Epithelial cell of esophagus (primary cell): ENCODE measurements at places on chromosomes 5 and 9.
A peak's percentile ranks its signal among the peaks of the same experiment; 100 is the strongest.

- DNase-seq = peak; percentile 28
Observed at GRCh38 chr9:125700791-125701190, 6.2 kb downstream of the MAPKAP1 start.

DNA sequence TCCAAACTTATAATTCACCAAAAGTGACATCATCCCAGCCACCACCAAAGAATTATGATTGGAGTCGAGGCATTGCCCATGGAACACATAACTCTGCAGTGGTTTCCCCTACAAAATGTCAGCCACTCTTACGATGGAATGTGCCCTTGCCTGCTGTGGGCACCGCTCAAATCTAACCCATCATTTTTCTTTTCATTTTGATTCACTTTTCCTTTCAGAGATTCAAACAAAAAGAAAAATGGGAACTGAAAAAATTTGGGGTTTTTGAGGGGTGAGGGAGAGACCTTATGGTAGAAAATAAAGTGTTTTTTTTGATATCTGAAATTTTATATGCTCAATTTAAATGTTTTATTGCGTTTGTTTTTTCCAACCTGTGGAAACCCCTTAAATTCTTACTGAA lies 28.1 kb downstream of the SMARCA2 start:
- no peak for DNase-seq

GRCh38 chr9:125161284-125161918 lies 18.1 kb upstream of the SCAI start:
- DNase-seq = peak; percentile 24

GRCh38 chr5:107949688-107950341 lies 279.1 kb upstream of the EFNA5 start:
- DNase-seq = no peak

DNA sequence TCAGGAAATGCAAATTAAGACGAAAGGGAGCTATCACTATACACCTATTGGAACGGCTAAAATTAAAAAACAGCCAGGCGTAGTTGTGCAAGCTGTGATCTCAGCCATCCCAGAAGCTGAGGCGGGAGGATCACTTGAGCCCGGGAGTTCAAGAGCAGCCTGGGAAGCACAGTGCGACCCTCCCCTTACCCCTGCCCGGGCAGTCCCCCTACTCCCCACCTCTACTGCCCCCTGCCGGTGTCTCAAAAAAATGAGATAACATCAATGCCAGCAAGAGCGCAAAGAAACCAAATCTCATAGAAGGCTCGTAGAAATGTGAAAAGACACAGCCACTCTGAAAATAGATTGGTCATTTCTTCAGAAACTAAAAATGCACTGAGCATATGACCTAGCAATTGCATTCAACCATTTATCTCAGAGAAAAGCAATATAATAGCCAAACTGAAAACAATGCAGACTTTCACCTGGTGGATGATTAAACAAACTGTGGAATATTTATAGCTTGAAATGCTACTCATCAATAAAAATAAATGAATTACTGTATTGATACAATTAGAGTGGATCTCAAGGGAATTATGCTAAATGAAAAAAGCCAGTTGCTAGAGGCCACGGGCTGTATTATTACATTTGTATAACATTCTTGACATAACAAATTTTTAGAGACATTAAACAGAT lies 20.6 kb downstream of the OR2V2 start:
- DNase-seq = peak; percentile 31

DNA sequence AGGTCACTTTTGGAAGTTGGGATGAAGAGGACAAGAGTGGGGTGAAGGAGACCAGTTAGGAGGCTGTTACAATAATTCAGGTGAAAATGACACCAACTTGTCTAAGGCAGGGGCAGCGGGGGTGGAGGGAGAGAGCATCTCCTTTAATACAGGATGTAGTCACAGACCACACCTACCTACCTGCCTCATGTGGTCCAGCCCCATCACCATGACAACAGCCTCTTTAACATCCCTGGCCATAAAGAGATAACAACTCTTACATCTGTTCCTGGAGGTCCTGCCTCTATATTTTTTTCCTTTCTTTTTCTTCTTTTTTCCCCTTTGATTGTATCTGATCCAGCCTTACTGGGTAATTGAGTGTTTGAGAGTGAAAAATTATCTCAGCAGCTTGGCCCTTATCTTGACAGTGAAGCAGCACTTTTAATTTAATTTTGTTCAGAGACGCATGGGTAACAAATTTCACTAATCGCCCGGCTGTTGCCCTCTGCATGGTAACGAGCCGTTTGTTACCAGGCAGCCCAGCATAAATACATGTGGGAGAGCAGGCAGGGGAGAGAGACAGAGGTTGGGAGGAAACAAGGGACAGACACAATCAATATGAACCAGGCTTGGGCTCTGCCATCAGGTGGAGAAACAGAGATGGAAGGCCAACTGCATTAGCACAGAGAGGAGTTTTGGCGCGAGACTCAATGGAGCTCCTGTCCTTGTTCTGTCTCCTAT lies 338.1 kb downstream of the ASTN2 start:
- no peak for DNase-seq

GRCh38 chr5:27875148-27875547 lies 836.8 kb upstream of the CDH9 start:
- peak; percentile 14 for DNase-seq

GRCh38 chr5:99460701-99461100 lies 531.9 kb upstream of the CHD1 start:
- no peak for DNase-seq

GRCh38 chr9:12997009-12997408 lies 222.2 kb downstream of the LURAP1L start:
- DNase-seq = no peak

DNA sequence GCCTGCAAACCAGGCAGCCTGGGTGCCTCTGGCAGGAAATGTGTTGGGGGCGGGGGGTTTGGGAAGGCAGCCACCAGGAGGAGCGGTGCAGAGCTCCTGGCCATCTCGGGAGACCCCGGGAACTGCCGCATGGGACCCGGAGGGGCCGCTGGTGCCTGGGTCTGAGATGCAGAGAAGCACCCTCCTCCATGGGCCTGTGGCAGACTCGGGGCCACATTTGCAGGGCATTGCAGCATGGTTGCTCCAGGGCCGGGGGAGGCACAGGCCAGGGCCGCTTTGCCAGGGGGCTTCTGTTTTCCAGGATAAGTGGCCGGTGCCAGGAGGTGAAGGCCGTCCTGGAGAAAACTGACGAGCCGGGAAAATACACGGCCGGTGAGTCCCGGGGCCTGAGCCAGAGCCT lies 1.7 kb downstream of the LCN1 start:
- no peak for DNase-seq

GRCh38 chr5:7869474-7870136 lies 657 bp downstream of the MTRR start:
- DNase-seq = peak; percentile 20

GRCh38 chr9:93036887-93037475 lies 21.5 kb upstream of the SUSD3 start:
- DNase-seq = no peak

DNA sequence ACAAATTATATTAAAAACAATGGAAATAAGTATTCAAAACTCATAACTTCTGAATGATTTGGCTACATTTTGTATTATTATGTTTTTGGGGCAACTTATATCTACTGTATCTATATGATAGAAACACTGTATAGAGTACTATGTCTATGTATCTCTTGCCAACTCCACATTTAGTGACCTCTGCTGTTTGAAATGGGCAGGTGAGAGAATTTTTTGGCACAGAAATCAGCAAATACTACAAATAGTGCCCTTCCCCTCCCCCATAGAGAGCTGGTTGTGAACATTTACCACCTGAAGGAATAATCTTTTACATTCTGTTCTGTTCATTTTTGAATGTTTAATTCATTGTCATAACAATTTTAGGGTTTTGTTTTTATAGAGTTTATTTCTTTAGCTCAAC lies 545.3 kb downstream of the PDE4D start:
- DNase-seq = peak; percentile 24

DNA sequence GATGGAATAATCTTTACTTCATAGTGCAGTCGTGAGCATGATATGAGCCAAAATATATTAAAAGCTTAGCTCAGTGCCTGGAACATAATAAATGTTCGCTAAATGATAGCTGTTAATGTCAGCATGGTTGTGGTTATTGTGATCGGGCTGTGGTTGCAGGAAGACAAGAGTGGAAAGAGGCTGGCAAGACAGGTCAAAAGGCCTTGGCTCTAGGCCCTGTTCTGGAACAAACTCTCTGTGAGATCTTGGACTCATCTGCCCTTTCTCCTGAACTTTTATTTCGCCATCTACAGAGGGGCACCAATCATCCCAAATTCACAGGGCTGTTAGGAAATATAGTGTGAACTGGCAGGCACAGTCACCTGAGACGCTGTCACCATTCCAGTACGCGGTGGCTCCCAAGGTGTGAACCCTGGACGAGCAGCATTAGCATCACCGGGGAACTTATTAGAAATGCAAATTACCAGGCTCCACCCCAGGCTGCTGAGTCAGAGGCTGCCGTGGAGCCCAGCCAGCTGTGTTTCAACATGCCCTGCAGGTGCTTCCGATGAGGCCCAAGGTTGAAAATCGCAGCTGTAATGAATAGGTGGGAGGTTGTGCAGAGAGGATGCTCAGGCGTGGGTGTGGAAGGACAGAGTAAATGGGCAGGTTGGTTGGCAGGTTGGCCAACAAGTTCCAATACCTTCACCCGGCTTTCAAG lies 50.2 kb upstream of the SAP30L start:
- peak; percentile 90 for DNase-seq

DNA sequence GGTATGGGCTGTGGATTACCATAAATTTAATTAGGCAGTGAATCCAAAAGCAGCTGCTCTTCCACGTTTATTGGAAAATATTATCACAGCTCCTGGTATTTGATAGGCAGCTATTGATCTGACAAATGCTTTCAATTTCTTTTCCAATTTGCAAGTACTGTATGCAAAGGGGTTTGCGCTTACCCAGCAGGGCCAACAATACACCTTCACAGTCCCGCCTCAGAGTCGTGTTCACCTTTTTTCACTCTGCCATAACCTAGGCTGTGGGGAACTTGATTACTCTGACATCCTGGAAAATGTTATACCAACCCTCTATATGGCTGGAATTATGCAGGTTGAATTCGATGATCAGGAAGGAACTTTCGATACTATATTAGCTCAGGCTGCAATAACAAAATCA lies 32.3 kb upstream of the TENT4A start:
- DNase-seq = no peak

DNA sequence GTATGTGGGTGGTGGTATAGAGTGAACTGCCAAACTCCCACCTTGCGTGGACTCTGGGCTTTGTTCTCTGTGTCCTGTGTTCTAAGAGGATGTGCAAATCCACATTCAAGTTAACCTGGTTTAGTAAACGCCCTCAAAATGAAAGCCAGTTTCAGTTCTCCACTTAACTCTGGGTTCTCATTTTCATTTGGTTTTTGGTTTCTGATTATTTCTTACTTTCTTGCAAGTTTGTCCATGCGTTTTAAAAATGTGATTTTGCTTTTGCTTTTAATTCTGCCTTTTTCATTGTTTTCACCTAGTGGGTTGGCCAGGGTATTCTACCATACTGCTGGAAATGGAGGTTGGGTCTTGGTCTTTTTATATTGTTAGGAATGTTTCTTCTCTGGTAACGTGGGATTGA lies 38.2 kb downstream of the GALNT10 start:
- DNase-seq = no peak

DNA sequence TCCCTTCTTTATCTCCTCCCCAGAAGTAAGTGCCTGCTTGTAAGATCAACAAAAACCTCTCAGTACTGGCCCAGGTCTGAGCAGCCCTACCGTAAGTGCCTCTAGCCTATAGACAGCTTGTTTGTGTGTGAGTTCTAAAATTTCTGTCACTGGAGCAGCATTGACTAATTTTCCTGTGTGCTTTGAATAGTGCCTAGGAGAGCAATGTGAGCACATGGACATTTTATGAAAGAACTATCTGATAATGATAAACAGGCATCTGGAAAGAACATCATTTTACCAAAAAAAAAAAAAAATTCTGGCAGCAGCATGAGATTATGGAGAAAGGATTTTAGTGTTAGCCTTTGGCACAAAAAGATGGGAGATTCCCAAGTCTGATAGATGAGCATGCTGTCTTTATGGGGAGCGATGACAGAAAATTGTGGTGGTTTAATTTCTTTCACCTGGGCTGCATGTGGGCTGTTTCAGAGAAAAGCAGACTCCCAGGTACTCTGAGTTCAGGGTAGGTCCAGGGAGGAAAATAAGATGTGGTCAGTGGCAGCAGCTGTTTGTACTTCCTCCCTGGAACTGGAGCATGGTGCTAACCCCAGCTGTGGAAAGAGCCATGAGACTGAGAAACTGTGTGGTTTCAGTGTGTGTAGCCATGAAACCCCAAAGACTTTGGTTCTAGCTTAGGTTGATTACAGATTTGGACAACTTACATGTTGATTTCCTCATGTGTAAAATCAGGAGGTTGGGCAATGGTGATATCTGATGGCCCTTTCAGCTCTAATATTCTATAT lies 419.9 kb downstream of the NTRK2 start:
- DNase-seq = no peak

DNA sequence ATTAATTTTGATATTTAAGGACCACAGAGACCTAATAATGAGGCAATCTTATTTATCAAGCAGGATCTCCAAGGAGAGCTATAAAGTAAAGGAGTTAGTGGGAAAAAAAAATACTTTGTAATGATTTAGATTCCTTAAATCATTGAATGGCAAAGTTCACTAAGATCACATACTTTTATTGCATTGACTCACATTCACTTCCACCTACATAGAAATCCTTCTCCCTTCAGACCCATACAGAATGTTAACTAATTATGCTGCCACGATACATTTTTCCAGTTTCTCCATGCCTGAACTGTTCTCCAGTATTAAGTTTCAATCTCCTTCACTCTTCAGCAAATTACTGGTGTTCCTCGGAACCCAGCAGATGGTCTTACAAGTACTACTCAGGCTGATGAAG lies 388.7 kb downstream of the EFNA5 start:
- DNase-seq = no peak

- DNase-seq = peak; percentile 3
Observed at GRCh38 chr5:56951126-56951945, 587 bp downstream of the MIER3 start.

GRCh38 chr9:2153630-2154217 lies 138.6 kb downstream of the SMARCA2 start:
- DNase-seq = peak; percentile 32
